ENCODE measurements at places on chromosomes 4 and X. TPM values are rescaled to one million over a fixed set of nuclear protein-coding genes. Genes with fewer than 3 reads are reported as not detected.

The ASB9 gene
- 2.2 TPM for total RNA-seq

The SPATA4 gene
- 0.20 TPM for total RNA-seq

The GAGE2A gene
- total RNA-seq, result not detected

The POU3F4 gene
- not detected for total RNA-seq

The DRD5 gene
- total RNA-seq, result not detected

The CT47B1 gene
- total RNA-seq, result not detected

The PNMA6A gene
- total RNA-seq, result 3.3 TPM

The AFP gene
- total RNA-seq, result not detected

The C4orf36 gene
- total RNA-seq, result not detected

The RNF150 gene
- total RNA-seq, result 0.39 TPM

The S100G gene
- total RNA-seq, result not detected

The ESX1 gene
- not detected for total RNA-seq

The SLC10A4 gene
- total RNA-seq, result 0.37 TPM

The MAPK10 gene
- 3.9 TPM for total RNA-seq

The ZNF630 gene
- total RNA-seq, result 0.98 TPM

The UFSP2 gene
- 30.9 TPM for total RNA-seq

The AMBN gene
- total RNA-seq, result not detected

The SPANXA1 gene
- total RNA-seq, result not detected

The XKRX gene
- under 0.01 TPM for total RNA-seq

The SH3D19 gene
- 86.0 TPM for total RNA-seq

The VCX gene
- not detected for total RNA-seq

The DMP1 gene
- not detected for total RNA-seq

The TLR10 gene
- total RNA-seq, result not detected

The TMEM271 gene
- total RNA-seq, result not detected

The GAGE12J gene
- not detected for total RNA-seq

The RTL3 gene
- total RNA-seq, result not detected

The DNAAF6 gene
- total RNA-seq, result not detected

The ZMAT1 gene
- 0.37 TPM for total RNA-seq

The FGA gene
- total RNA-seq, result not detected

Data from subcutaneous preadipocyte (primary cell).